Stimulated activated CD4-positive, alpha-beta T cell treated with anti-CD3 and anti-CD28 coated beads, Interleukin-1b, Interleukin-23, amount 100 ng/mL, for 48 hours (primary cell): ENCODE measurements at places on chromosomes 5 and 9.

GRCh38 chr5:169404223-169404622, 103.3 kb upstream of the SLIT3 start:
- no peak for DNase-seq

- DNase-seq = no peak
Observed at GRCh38 chr5:115541611-115542010, 3.0 kb downstream of the FEM1C start.

DNA sequence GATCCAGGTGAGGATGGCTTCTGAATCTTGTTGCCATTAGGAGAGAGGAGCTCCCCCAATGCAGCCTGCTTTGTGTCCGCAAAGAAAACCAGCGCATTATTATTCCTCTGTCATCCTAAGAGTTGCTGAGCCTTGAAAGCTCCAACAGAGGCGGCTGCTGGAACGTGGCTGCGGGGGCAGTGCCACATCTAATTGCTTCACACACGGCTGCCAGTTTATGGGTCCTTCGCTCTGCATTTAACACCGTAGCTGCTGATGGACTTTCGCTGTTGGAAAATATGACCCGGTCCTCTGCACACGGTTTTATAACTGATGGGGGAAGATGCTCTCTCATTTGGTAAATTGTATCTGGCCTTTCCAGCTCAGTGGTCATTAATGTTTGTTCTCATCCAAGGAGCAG, 38.0 kb downstream of the ZNF622 start:
- DNase-seq = no peak

DNA sequence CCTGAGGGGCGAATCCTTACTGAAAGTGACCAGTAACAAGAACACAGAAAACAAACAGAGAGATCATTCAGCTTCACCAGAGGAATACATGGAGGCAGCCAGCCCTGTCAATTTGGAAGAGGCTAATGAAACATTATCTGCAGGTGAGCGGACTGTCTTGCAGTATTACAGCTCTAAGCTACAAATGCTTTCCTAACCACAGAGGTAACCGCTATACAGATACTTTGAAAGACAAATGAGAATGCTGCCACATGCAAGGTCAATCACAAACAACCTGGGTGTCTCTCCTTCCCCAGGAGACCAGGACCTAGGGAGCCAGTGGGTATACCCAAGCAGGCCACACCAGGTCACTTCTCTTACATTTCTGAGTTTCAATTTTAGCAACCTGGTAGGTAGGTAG, 30.2 kb downstream of the EFNA5 start:
- no peak for DNase-seq

GRCh38 chr5:87751824-87752223, 339.1 kb upstream of the CCNH start:
- no peak for DNase-seq

- no peak for DNase-seq
Observed at GRCh38 chr9:21782205-21782604, 20.2 kb upstream of the MTAP start.
